MV-4-11 (cell line): ENCODE measurements at places on chromosomes 2 and 18.

DNA sequence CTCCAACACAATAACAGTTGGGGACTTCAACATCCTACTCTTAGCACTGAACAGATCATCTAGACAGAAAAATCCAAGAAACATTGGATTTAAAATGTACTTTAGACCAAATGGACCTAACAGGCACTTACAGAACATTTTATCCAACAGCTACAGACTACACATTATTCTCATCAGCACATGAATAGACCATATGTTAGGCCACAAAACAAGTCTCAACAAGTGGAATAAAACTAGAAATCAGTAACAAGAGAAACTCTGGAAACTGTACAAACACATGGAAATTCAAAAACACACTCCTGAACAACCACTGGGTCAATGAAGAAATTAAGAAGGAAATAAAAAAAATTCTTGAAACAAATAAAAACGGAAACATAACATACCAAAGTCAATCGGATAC, 117.5 kb downstream of the ACVR1 start:
- DNase-seq = no peak

DNA sequence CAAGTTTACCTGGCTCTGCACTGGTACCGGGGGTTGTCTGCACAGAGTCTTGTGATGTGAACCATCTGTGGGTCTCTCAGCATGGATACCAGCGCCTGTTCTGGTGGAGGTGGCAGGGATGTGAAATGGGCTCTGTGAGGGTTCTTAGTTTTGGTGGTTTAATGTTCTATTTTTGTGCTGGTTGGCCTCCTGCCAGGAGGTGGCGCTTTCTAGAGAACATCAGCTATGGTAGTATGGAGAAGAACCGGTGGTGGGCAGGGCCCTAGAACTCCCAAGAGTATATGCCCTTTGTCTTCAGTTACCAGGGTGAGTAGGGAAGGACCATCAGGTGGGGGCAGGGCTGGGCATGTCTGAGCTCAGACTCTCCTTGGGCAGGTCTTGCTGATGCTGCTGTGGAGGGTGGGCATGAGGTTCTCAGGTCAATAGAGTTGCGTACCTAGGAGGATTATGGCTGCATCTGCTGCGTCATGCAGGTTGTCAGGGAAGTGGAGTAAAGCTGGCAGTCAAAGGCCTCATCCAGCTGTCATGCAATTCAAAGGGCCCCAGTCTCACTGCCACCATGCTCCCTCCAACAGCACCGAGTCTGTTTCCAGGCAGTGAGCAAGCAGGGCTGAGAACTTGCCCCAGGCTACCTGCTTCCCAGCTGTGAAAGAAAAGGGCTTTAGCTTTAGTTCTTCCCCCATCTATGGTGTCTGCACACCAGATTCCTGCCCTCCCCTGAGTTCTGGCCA, 278.0 kb downstream of the METTL4 start:
- DNase-seq = no peak

GRCh38 chr2:44941551-44942234, at the start of gene SIX3:
SIX3 (plus strand) TSS chr2:44941702; CDS start chr2:44942105, 403 bp downstream.
- DNase-seq = peak; percentile 13

GRCh38 chr2:162030363-162031190, 43.4 kb downstream of the DPP4 start:
- no peak for DNase-seq

DNA sequence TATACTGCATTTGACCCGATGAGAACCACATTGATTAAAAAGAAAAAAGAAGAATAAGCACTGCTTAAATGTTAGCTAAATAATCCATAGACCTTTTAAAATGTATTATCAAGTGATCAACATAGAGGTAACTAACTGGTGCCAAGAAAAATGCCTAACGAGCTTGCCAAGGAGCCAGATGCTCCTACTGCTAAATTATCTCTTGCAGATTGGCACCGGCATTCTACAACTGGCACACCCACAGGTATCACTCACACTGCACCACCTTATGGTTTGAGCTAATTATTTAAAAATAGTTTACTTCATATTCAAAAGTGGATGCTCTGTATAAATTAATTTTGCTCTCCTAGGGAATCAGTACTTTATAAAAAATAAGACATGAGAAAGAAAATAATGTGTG, 341.6 kb upstream of the CDH7 start:
- no peak for DNase-seq

- DNase-seq = no peak
Observed at GRCh38 chr2:186827862-186828492, 21.0 kb downstream of the ZSWIM2 start.

- DNase-seq = peak; percentile 99
Observed at GRCh38 chr18:12839526-12840196, 44.4 kb downstream of the PTPN2 start.

DNA sequence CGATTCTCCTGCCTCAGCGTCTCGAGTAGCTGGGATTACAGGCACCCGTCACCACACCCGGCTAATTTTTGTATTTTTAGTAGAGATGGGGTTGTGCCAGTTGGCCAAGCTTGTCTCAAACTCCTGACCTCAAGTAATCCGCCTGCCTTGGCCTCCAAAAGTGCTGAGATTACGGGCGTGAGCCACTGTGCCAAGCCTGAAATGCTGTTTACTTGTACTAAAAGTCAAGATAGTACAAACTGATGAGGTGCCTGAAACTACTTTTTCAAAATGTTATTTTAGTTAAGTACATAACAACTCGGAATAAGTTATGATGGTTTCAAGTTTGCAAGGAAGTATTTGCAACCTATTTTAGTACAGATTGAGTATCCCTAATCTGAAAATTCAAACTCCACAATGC, 85.7 kb downstream of the CEP192 start:
- DNase-seq = no peak

GRCh38 chr2:104502901-104503300, 351.0 kb upstream of the POU3F3 start:
- no peak for DNase-seq

GRCh38 chr2:196288006-196288538, 116.7 kb upstream of the STK17B start:
- no peak for DNase-seq

- DNase-seq = peak; percentile 63
Observed at GRCh38 chr2:58740426-58740825, 499.3 kb upstream of the FANCL start.

- DNase-seq = no peak
Observed at GRCh38 chr2:188293601-188294351, 2.1 kb downstream of the GULP1 start.

DNA sequence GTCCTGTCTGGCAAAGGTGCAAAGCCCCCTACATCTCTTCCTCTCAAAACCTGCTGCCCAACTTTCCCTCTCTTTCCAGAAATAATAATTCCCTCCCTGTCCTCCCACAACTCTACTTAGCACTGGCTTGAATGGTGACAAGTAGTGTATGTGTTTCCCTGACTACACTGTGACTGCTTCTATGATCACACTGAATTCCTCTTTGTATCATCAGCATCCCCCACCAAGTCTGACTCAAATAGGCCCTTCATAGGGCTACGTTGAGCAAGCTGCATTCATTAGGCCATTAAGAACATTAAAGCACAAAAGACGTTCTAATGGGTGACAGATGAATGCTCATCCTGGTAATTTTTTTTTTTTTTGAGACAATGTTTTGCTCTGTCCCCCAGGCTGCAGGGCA, 13.7 kb upstream of the ST3GAL5 start:
- DNase-seq = no peak

- DNase-seq = no peak
Observed at GRCh38 chr2:218622606-218623365, 15.1 kb downstream of the PLCD4 start.

GRCh38 chr2:54836477-54836876, 113.0 kb downstream of the EML6 start:
- no peak for DNase-seq

- peak; percentile 1 for DNase-seq
Observed at GRCh38 chr2:112757265-112757664, 7.1 kb downstream of the CKAP2L start.

DNA sequence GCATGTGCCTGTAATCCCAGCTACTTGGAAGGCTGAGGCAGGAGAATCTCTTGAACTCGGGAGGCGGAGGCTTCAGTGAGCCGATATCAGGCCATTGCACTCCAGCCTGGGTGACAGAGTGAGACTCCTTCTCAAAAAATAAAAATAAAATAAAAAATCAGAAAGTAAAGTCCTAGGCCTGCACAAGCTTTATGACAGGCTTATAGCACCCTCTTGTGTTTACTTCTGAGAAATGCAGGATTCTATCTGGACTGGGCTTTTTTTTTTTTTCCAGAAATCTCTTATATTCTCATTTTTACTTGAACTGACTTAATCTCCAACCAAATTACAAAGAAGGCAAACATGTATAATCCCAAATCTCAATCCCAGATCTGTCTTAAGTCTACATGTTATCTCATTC, 26.1 kb upstream of the REG3G start:
- peak; percentile 21 for DNase-seq

DNA sequence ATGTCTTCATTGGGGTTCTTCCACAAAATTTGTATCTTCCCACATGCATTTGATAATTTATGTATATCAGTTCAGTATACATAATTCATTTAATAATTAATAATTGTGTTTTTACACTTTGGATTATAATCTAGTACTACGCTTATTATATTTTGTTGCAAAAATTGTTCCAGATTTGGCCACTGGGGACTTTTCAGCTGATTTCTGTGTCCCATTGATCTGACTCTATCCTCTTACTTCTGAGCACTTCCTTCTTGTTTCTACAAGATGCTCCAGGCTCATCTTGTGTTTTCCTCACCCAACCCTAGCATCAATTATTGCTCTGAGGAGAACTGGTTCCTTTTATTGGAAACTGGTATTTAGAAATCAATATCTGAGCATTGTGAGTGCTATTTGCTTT, 215.3 kb upstream of the CDH19 start:
- no peak for DNase-seq

DNA sequence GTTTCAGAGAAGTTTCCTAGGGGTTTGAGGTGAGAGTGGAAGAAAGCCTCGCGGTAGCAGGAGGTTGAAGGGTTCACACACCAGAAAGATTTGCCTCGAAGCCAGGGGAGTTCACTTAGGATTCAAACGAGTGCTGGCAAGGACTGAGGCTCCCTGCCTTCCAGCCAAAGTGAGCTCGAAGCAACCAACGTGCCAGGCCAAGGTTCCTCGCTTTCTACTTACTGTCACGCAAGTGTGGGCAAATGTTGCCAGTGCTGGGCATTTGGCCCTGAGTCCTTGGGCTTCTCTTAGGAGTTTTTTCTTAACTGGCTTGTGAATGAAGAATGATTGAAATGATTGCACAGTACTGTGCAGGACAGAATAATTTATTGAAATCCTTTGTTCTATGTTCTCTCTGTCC, 53.6 kb downstream of the TMEM178A start:
- no peak for DNase-seq

- DNase-seq = no peak
Observed at GRCh38 chr2:98480598-98480997, 35.9 kb downstream of the INPP4A start.

DNA sequence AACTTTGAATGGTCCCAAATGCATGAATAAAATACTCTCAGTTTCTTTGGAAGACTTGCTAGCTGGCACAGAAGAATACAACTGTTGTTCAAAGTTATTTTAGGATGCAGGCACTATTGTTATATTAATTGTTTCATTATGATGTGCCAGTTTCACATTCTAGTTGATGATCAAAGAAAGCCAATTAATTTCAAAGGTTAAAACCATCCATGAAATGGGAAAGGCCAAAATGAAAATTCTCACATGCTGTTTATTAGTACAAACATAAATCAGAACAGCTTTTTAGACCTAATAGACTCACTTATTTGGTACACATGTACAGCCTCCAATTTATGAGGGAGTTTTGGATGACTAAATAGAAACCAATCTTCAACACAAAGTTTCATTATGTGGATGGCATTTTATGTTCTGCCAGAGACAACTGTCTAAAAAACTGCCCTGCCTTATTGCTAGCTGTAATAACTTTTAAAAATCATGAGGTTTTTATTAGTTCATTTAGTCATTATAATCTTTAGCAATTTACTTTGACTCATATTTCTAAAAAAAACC, 42.2 kb downstream of the RFTN2 start:
- DNase-seq = no peak

GRCh38 chr2:33342171-33342570, 134.3 kb upstream of the RASGRP3 start:
- no peak for DNase-seq

GRCh38 chr2:95020275-95021022, 5.1 kb upstream of the MAL start:
- DNase-seq = no peak

- DNase-seq = no peak
Observed at GRCh38 chr2:167140767-167141166, 252.5 kb downstream of the XIRP2 start.

GRCh38 chr2:20429528-20429927, 17.3 kb upstream of the RHOB start:
- DNase-seq = peak; percentile 86

GRCh38 chr2:43270930-43271615, 44.7 kb upstream of the ZFP36L2 start:
- DNase-seq = no peak

- DNase-seq = no peak
Observed at GRCh38 chr18:44589693-44590355, 90.9 kb upstream of the SETBP1 start.

GRCh38 chr2:173016451-173016850, 59.2 kb upstream of the MAP3K20 start:
- DNase-seq = no peak

DNA sequence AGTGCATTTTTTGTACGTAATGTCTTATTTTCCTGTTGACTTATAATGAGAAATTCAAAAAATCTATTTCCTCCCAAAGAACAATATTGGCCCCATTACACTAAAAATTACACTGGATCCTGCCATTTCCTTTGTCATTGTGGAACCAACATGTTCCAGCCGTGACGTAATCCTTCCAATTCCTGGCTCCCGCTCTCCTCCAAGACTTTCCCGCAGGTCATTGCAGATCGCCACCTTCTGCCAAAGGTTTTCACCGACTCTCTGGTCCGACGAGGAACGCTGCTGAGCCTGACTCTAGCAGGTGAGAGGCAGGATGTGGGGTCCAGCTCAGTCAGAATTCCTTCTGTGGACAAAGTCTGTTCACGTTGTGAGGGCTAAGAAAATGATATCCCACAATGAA, 38.0 kb downstream of the PTGR3 start:
- no peak for DNase-seq

GRCh38 chr18:3900327-3900726, 450.4 kb downstream of the TGIF1 start:
- no peak for DNase-seq
